ENCODE measurements at places on chromosomes 11 and 22. TPM values are rescaled to one million over a fixed set of nuclear protein-coding genes. Genes with fewer than 3 reads are reported as not detected.

Gene SLC22A8
- total RNA-seq = not detected

Gene C11orf91
- total RNA-seq = not detected

Gene KMT2A
- total RNA-seq = 75.1 TPM

Gene PRG3
- total RNA-seq = not detected

Gene OR8A1
- not detected for total RNA-seq

Gene MMP8
- total RNA-seq = not detected

Gene UBE4A
- 51.2 TPM for total RNA-seq

Gene SYT12
- 3.9 TPM for total RNA-seq

Gene DGCR6
- 2.5 TPM for total RNA-seq

Gene B3GAT1
- total RNA-seq = 0.54 TPM

Gene LRP4
- 37.7 TPM for total RNA-seq

Gene HEPN1
- not detected for total RNA-seq

Gene POU2AF3
- 12.0 TPM for total RNA-seq

Gene IGLL5
- total RNA-seq = 6.0 TPM

Gene TMEM191B
- not detected for total RNA-seq

Gene SCN2B
- not detected for total RNA-seq

Gene THRSP
- total RNA-seq = not detected

Gene AIFM3
- total RNA-seq = 9.5 TPM

Gene MAPK11
- 2.0 TPM for total RNA-seq

Gene GRIK4
- not detected for total RNA-seq

Gene SHANK2
- 68.7 TPM for total RNA-seq

Gene CECR2
- total RNA-seq = 5.0 TPM

Gene KCTD14
- 6.6 TPM for total RNA-seq

Gene CHRM4
- total RNA-seq = 11.5 TPM

Gene NXPE2
- 6.9 TPM for total RNA-seq

Gene TIMM8B
- total RNA-seq = 27.8 TPM

Gene GSTT2B
- total RNA-seq = not detected

Gene GRK2
- total RNA-seq = 276 TPM

Gene SCARF2
- total RNA-seq = 4.8 TPM

Gene POTEH
- total RNA-seq = not detected

Gene PKP3
- total RNA-seq = 95.7 TPM

Gene ZNF214
- total RNA-seq = 1.8 TPM

Gene BDNF
- not detected for total RNA-seq

Gene TSSK2
- not detected for total RNA-seq

Gene SERPINH1
- 49.6 TPM for total RNA-seq

Measured in Peyer's patch (tissue), 4 donors.